ENCODE measurements at places on chromosomes 16 and 17.

GRCh38 chr16:87621976-87622713, 19.8 kb downstream of the JPH3 start:
- no peak for DNase-seq

GRCh38 chr17:48587276-48588073, 2.6 kb downstream of the HOXB3 start:
- DNase-seq, result no peak

DNA sequence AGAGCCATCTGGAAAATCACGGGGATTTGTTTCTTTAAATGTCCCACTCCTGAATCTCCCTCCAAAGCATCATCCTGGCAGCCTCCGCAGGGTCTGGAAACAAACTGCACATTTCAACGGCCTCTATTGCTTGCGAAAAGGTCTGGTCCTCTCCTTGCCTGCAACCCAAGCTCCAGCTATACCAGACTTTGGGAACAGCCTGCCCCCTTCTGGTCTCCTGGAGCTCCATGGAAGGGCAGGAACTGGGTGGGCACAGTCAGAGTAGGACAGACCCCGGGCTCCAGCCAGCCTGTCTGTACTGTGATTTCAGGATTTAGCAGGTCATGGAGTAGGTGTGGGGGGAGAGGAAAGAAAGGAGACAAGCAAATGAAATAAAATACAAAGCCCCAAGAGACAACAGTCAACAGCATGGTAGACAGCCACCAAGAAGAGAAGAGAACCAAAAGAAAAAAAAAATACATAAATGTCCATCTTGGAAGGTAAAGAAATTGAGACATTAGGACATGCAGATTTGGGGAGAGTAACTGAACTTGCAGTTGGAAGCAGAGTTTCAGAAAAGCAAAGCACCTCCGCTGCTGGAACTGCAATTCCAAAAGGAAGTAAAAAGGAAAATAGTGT, 2.7 kb downstream of the XYLT1 start:
- DNase-seq, result peak; percentile 56

GRCh38 chr17:55409030-55409800, 12.4 kb downstream of the MMD start:
- no peak for DNase-seq

DNA sequence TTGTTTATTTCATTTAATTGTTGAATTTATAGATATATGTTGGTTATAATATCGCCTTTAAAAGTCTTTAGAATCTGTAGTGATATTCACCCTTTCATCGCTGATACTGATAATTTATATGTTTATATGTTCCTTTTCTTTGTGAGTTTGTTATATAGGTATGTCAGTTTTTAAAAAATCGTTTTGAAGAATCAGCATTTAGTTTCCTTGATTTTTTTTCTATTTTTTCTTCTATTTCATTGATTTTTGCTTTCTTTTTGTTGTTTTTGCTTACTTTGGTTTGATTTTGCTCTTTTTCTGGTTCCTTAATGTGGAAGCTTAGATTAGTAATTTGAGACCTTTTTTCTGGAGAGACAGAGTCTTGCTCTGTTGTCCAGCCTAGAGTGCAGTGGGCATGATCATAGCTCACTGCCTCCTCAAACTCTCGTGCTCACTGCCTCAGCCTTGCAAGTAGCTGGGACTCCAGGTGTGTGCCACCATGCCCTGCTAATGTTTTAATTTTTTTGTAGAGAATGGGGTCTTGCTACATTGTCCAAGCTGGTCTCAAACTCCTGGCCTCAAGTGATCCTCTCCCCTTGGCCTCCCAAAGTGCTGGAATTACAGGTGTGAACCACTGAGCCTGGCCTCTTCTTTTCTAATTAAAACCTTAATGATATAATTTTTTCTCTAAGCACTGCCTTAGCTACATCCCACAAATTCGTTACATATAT, 7.5 kb downstream of the IST1 start:
- DNase-seq, result no peak

- DNase-seq, result no peak
Observed at GRCh38 chr17:76657505-76658241, 14.1 kb upstream of the ST6GALNAC1 start.

GRCh38 chr16:22719945-22720344, 94.0 kb upstream of the HS3ST2 start:
- no peak for DNase-seq

DNA sequence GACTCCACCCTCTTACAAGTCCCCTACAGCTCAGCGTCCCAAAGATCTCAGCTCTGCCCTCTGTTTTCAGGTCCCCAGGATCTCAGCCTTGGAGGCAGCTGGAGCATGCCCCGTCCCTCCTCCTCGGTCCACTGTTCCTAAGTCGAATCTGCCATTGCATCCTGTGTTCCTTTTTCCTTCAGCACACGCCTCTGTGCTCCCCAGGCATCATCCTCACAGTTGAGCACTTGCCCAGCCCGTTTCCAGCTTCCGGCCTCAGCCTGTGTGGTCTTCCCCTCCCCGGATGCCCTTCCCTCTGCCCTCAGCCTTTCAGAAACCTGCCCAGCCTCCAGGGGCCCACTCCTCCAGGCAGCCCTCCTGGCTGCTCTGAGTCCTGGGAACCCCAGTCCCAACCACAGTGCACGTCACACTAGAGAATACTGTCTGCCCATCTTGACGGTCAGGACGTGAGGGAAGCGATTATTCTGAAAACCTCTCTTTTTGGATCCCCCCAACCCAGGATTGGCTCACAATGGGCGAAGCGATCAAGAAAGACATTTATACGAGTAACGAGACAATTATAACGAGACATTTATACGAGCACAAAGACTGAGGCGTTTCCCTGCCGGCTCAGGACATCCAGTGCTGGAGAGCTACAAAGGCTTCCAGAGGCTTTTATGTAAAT, 41.4 kb downstream of the RPH3AL start:
- DNase-seq, result no peak

GRCh38 chr17:73069164-73069770, 23.2 kb downstream of the SLC39A11 start:
- no peak for DNase-seq

GRCh38 chr17:307741-308507, 44.7 kb downstream of the RPH3AL start:
- DNase-seq, result no peak

GRCh38 chr17:72538901-72539352, 418.1 kb downstream of the SOX9 start:
- DNase-seq, result no peak

DNA sequence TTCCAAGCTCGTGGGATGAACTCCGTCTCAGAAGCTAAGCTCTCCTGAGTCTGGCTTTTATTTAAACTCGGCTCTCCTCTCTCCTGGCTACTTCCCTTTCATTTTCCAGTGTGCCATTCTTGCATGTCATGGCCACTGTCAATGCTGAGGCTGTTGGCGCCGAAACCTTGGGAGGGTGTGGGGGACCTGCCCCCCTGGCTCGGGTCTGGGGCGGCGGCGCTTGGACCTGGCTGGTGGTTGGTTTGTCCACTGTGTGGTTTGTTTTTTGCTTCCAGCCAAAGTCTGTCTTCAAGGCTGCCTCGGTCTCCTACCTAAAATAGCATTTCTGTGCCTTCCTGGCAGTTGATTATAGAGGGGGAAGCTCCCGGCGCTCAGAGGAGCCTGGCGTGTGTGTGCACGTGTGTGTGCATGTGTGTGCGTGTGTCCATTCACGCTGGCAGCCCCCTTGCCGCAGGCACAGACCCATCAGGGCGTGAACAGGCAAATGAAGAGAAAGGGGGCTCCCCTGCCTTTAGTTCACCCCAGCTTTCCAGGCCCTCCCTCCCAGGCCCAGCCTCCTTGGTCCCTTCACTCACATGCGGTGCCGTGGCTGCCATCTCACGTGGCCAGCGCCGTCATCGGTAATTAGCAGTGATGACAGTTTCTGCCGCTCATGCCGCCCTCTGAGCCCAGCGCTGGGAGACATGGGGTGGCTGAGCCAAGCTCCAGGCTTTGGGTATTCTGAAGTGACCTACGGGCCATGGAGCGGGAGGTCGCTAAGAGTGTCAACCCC, 179.9 kb downstream of the SEC14L1 start:
- no peak for DNase-seq

All from CD4-positive, alpha-beta T cell treated with Interleukin-10 for 1 hour (primary cell).